NCI-H1694 treated with DMSO at 0.1 percent for 48 hours (cell line): ENCODE measurements at places on chromosomes 3 and 15.

- DNase-seq: peak; percentile 12
Measured at GRCh38 chr15:88657326-88658069, 18.7 kb downstream of the ISG20 start.

- no peak for DNase-seq
Measured at GRCh38 chr3:65385805-65386204, 652.9 kb downstream of the MAGI1 start.

GRCh38 chr3:55629432-55629831 is 142.3 kb upstream of the WNT5A start:
- DNase-seq: no peak

GRCh38 chr3:129603991-129604749 is 2.3 kb downstream of the PLXND1 start:
- DNase-seq: no peak

- DNase-seq: no peak
Measured at GRCh38 chr3:57717205-57717868, 24.5 kb upstream of the DENND6A start.

GRCh38 chr3:159229116-159229680 is 427.3 kb downstream of the MFSD1 start:
- DNase-seq: no peak

DNA sequence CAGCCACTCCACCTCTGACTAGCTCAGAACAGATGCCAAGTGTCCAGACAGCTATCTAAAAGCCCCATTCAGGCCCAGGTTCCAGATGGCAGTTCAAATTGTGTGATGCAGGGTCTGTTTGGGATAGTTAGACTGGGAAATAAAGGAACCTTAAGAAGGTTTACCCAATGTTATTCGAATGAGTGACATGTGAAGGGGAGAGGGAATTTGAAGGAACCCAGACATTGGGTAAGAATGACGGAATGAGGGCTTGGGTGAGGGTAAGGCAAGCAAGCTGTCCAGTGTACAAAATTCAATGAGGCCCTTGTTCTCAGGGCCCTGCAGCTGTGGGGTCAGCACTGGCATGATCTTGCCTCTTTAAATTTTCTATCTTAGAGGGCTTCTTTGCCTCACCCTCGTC is 34.1 kb downstream of the ATP13A5 start:
- no peak for DNase-seq

- no peak for DNase-seq
Measured at GRCh38 chr3:178584722-178585380, 48.6 kb downstream of the KCNMB2 start.

DNA sequence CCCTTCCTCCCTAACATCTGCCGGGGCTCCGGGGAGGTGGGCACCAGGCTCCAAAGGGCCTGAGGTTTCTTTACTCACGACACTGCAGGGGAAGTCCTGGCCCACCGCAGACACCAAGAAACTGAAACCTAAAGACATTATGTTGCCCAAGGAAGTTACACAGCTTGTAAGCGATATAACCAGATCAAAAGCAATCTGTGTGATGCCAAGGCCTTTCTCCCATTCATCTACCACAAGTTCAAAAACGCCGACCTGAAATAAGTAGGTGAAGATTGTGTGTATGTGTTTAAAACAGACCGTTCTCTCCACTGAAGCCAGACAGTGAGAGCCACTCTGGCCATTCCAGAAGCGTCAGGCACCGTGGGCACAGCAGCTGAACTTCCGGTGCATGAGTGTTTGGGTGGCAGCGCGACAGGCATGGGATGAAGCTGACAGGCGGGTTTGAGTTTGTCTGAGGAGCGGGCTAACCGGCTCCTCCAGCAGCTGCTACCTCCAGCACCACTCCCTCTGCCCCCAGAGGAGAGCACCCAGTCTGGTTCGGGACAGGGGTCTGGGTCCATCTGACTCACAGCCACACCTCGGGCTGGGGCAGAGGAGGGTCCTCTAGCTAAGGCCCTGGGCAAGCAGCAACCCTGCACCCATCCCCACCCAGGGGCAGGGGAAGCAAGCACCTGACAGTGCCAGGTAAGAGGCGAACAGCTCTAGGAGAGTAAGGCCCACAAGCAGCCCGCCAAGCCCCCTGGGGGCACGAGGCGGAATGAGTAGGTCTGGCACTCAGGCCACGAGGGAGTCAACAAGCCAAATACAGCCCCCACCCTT is 1.3 kb downstream of the TNK2 start:
- DNase-seq: no peak

- DNase-seq: no peak
Measured at GRCh38 chr15:91032919-91033803, 10.8 kb upstream of the VPS33B start.

DNA sequence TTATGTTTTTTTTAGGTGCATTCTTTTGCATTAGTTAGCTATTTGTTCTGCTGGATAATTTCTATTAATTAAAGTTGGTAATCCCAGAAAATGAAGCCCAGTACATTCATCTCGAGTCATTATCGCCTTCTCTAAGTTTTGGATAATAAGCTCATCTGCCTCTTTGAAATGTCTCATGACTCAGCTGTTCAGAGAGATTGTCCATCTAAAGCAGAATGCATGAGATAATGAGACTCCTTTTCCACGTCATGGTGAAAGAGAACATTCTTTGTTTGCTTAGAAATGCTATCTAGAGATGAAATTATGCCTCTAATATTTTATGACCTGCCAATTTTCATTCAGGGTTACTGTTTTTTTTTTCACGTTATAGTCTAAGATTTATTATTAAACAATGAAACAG is 374.7 kb upstream of the GOLIM4 start:
- DNase-seq: no peak

DNA sequence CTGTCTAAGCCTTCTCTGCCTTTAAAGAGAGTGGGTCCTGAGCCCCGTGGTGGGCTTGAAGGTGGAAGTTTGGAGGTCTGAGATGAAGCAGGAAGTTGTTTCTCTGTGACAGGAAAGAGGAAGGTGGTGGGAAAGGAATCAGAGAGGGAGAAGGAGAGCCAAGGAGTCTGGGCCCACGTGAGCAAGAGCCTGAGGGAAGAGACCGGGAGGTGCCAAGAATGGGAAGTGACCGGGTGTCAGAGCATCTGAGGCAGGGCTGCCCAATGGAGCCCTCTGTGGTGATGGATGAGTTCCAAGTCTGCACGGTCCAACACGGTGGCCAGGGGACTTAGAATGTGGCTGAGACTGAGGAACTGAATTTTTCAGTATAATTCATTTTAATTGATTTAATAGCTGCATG is 24.6 kb downstream of the ALDH1L1 start:
- DNase-seq: no peak

- no peak for DNase-seq
Measured at GRCh38 chr3:187737006-187737367, 8.3 kb downstream of the BCL6 start.

DNA sequence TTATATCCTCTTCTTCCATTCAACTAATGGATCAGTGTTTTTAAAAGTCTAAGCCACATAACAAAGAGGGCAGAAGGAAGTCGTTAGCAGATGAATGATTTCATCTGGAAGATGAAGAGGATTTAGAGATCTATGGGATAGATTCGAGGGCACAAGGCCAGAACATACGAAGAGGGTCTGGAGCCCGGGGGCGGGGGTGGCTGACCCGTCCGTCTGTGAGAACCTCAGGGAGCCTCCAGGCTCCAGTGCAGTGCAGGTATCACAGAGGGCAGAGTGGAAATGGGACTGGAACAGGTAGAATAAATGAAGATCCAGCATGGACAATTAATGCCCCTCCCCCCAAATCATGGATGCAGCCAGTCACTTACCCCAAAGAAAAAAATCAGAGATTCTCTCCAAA is 1.5 kb upstream of the GOLGA8B start:
- no peak for DNase-seq

- no peak for DNase-seq
Measured at GRCh38 chr3:53134631-53135232, 4.5 kb upstream of the RFT1 start.

GRCh38 chr15:56036546-56037067 is 43.2 kb upstream of the NEDD4 start:
- no peak for DNase-seq

- DNase-seq: no peak
Measured at GRCh38 chr15:79248183-79248582, 34.3 kb upstream of the ANKRD34C start.

DNA sequence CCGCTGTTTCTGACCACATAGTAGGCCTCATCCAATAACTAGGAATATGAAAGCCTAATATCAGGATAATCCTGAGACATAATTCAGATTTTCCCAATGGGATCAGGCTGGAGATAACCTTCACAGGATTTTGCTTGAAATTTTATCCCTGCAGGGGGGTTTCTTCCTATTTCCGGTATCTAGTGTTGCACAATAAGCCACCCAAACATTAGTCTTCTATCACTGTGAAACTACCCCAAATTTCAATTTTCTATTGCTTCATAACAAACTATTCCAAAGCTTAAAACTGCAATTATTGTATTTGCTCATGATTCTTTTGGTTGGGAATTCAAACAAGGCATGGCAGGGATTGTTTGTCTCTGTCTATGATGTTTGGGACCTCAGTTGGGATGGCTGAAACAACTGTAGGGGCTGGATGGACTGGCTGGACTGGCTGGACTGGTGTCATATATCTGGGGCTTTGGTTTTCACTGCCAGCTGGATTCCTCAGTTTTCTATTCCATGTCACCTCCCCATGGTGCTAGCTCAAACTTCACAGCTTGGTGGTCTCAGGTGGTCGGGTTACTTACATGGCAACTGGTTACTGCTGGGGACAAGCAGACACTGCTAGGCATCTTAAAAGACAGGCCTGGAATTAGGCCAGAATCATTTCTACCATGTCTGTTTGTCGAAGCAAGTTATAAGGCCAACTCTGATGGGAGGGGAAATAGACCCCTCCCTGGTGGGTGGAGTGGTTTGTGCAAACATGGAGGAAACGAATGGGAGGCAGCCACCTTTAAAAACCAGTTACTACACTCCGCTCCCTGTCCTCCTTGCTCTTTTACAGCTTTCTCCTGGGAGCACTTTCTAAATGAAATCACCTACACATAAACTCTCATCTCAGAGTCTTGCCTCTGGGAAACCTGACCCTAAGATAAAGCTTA is 88.2 kb upstream of the STT3B start:
- no peak for DNase-seq

- peak; percentile 5 for DNase-seq
Measured at GRCh38 chr3:136070953-136071949, 105.7 kb downstream of the PPP2R3A start.

DNA sequence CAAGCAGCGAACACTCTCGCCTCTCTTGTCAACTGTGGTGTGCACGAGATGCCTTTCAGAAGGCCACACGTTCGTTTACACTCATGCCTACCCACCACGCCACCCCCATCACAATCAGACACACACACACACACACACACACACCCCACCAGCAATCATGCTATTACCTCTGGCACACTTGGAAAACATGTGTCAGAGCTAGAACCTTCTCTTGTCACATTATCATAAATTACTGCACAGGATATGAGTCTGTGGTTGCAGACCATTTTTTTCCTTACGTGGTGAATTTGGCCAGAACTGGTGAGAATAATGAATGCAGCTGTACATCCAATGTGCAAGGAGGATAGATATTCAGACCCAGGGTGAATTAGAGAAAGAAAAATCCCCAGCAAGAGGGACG is 52.4 kb downstream of the TRIM69 start:
- no peak for DNase-seq

DNA sequence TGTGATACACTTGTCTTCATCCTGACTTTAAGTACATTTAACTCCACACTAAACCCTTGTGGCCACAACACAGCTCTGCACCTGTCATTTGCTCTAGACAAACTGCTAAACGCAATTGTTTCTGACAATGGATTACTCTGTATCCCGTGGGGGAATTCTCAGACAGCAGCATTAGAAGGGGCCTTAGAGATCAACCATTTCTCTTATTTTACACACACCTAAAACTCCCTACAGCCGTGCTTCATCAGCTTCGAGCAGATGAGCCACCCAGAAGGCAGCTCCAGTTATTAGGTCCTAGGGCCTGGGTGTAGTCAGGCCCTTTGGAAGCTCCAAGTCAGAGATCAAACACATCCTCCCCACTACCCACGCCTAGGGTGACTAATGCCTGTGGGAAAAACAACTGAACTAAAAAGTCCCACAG is 1.3 kb upstream of the IL12A start:
- no peak for DNase-seq
